ENCODE measurements at places on chromosomes 3 and 15.

DNA sequence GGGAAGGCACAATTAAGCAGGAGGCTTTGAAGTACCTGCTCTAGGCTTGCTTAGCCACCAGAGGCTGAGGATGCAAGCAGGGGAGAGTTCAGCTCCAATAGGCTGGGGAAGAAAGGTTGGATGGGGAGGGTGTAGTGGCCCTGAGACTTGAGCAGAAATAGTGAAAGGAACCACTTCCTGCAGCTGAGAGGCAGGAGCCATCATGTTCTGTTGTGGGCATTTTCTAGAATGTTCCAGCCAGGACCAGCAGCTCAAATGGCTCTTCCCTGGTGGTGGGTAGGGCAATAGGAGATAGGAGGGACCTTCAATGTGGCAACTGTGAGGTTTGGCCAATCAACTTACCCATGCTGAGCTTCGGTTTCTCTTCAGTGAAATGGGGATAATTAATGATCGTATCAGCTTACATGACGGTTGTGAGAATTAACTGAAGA is 79.1 kb upstream of the CGNL1 start:
- DNase-seq = no peak

DNA sequence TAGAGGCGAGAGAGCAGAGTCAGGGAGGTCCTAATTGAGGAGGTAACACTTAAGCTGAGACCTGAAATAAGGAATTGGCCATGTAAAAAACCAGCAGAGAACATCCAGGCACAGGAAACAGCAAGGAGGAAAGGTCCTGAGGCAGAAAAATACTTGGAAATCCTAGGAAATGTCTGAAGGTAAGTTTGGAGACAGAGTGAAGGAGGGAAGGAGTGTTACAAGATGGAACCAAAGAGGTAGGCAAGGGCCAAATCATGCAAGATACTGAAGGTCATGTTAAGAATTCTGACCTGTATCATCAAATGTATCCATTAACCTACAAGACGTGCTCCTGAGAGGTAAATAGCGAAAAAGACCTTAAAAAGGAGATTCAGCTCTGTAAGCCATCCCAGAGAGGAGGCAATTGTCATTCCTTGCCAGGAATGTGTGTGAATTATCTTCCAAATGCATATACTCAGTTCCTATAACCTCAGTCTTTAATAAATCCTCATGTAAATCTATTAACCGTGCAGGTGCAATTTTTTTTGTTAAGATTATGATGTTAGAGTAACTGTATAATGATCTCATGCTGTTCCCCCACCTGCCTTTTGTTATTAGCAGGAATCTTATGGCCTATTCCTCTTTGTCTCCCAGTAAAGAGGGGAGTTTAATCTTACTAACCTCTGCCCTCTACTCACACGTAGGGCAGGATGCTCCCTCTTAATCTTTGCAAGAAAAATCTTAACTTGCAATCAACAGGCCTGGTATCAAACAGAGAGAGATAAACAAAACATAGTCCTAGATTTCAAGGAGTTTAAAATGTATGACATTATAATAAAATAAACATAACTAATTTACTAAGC is 166.9 kb downstream of the ULK4 start:
- DNase-seq = no peak

DNA sequence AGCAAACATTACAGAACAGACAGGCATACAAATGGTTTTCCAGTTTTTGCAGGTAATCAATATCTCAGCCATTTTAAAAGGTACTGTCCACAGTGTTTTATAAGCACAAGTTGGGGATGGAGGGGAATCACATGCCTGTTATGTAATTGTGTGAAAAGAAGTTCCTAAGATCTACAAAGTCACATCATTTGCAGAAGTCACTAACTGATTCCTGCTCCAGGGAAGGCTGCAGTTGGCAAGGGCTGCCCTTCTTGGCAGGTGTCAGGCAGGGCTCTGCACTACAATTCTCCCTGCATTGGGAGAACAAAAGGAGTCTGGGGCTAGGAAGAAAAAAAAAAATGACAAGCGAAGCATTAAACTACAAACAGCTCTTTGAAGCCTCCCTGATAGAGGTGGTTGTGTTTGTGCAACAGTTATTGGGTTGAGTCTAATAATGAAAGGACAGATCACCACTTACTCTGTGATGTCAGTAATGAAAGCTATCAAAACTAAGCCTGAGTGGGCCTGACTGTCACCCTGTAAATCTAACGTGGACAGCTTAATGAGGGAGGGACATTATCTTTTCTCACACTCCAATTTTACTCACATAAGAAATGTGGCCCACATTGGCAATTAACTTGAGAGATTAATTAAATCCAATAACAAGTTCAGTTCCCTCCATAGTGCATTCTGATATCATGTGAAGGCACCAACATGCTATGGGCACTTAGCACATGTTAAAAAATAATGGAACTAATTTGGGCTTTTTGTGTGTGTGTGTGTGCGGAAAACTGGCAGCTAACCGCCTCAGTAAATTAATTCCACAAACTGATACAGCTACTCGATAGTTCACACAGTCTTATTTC is 242.9 kb downstream of the FHIT start:
- DNase-seq = no peak

- DNase-seq = no peak
Observed at GRCh38 chr15:38508647-38509046, 54.7 kb downstream of the FAM98B start.

GRCh38 chr3:58728723-58729122 is 62.1 kb upstream of the FAM3D start:
- DNase-seq = no peak

- DNase-seq = no peak
Observed at GRCh38 chr15:35929740-35930444, 383.9 kb upstream of the DPH6 start.

Measured in HCT116 (cell line).